ENCODE measurements at places on chromosomes 11 and 22. TPM values are rescaled to one million over a fixed set of nuclear protein-coding genes. Genes with fewer than 3 reads are reported as not detected.

VWCE gene
- 27.3 TPM for total RNA-seq

CLDN5 gene
- 7.4 TPM for total RNA-seq

- H3K27ac ChIP-seq = no peak overlapping the region
- H3K27me3 ChIP-seq = no peaks in the 10 kb centered on the region
- H3K4me1 ChIP-seq = no peaks in the 10 kb centered on the region
- H3K4me3 ChIP-seq = no peak overlapping the region
- no peak for DNase-seq
These were observed 17.8 kb downstream of the SERPING1 start for GRCh38 chr11:57615308-57615707.

GRCh38 chr11:15223318-15223717 lies 108.6 kb downstream of the INSC start:
- no peaks in the 10 kb centered on the region for H3K27me3 ChIP-seq
- H3K27ac ChIP-seq = no peak overlapping the region
- no peak for DNase-seq

OR5P2 gene
- not detected for total RNA-seq

GRCh38 chr22:47213571-47214230 lies 451.3 kb downstream of the TBC1D22A start:
- H3K4me3 ChIP-seq = no peak overlapping the region
- H3K36me3 ChIP-seq = peaks cover 6% of the 10 kb centered on the region
- H3K27me3 ChIP-seq = peaks cover 15% of the 10 kb centered on the region
- no peak for DNase-seq
- H3K27ac ChIP-seq = no peak overlapping the region

SYT13 gene
- 7.5 TPM for total RNA-seq

GRCh38 chr11:67996051-67996450 lies 7.8 kb downstream of the UNC93B1 start:
- H3K4me1 ChIP-seq = peaks cover 1% of the 10 kb centered on the region
- H3K27ac ChIP-seq = no peak overlapping the region
- H3K4me3 ChIP-seq = no peak overlapping the region
- no peak for DNase-seq
- peaks cover 15% of the 10 kb centered on the region for H3K27me3 ChIP-seq
- no peaks in the 10 kb centered on the region for H3K36me3 ChIP-seq

DNA sequence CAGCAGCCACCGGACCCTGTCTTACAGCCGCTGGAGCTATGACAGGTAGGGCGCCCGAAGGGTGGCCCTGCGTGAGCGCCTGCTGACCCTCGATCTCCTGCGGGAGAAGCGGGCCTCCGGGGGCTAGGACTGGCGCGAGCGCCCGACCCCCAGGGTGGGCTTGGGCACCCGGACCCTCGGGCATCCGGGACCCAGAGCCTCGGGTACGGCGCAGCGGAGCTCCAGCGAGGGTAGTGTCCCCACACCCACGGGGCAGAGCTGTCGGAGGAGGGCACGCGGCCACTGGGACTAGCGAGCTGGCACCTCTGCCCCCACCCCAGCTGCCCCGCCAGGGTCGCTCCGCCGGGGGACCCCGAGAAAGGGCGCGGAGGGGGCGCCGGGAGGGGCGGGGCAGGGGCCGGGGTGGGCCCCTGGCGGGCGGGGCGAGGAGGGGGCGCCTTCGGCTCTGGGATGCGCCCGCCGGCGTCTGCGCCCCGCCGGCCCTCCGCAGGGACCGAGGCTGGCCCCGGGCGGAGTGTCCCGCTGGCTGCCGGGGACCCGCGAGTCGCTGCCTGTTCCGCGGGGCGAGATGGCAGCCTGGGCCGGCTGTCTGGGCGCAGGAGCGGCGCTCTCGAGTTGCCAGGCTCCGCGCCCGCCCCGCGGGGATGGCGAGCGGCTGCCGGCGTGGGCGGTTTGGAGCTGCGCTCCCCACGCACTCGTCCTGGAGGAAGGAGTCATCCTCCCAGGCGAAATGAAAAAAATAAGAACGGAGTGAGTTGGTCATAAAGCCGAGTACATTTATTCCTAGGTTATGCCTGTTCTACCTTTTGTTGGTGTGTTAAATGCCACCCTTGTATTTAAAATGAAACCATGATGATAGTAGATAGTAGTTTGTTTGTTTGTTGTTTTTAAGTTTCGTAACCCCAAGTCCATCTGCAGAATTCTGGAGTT lies 32.4 kb downstream of the EIF3F start:
- no peaks in the 10 kb centered on the region for H3K36me3 ChIP-seq
- H3K27ac ChIP-seq = no peak overlapping the region

DNA sequence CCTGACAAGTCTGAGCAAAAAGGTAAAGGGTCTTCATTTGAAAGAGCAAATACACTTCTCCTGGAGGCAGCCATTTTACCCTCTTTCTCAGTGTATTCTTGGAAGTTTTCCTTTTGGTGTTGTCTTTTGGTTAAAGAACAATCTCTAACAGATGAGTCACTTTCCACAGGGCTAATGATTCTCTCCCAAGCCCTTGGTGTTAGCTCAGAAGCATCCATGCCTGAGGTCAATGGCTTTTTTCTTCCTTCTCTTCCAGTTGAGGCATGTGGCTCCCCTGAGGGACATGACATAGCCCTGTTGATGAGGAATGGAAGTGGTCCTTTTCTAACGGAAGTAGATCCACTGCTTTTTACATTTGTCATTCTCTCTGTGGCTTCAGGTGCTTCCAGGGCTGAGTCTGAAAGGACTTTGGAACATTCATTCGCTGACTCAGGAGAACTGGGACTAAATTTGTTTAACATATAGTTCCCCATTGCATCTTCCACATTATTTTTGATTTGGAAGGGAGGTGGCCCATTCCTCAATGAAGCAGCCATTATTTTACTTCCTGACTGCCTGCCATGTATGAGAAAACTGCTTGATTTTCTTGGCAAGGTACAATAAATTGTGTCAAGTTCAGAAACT lies 13.8 kb upstream of the POGLUT3 start:
- H3K4me1 ChIP-seq = no peaks in the 10 kb centered on the region
- H3K4me3 ChIP-seq = no peak overlapping the region
- no peaks in the 10 kb centered on the region for H3K27me3 ChIP-seq
- H3K36me3 ChIP-seq = no peaks in the 10 kb centered on the region
- H3K27ac ChIP-seq = no peak overlapping the region

- H3K4me3 ChIP-seq = no peak overlapping the region
- no peaks in the 10 kb centered on the region for H3K36me3 ChIP-seq
- peaks cover 1% of the 10 kb centered on the region for H3K27me3 ChIP-seq
- H3K4me1 ChIP-seq = peaks cover 3% of the 10 kb centered on the region
- no peak overlapping the region for H3K27ac ChIP-seq
- DNase-seq = no peak
These were observed 57.7 kb downstream of the BID start for GRCh38 chr22:17716529-17716928.

DNA sequence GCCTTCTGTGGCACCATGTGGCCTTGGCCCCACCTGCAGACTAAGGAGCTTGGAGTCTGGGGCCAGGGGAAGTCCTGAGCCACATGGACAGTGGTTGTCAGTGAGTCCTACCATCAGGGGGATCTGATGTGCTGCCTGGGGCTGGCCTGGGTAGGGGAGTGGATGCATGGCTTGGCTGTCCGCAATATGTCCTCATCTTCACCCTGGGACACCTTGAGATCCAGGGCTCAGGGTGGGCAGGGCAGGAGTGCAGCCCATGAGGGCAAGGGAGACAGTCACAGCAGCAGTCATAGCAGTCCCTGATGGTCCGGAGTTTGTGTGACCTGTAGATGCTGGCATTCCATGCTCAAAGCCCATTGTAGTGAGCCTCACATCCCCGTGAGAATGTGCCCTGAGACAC lies 256.8 kb upstream of the B3GAT1 start:
- no peak for DNase-seq
- peaks cover 8% of the 10 kb centered on the region for H3K4me1 ChIP-seq
- peaks cover 11% of the 10 kb centered on the region for H3K36me3 ChIP-seq
- H3K4me3 ChIP-seq = no peak overlapping the region
- peaks cover 4% of the 10 kb centered on the region for H3K27me3 ChIP-seq

- peaks cover 4% of the 10 kb centered on the region for H3K36me3 ChIP-seq
- no peaks in the 10 kb centered on the region for H3K27me3 ChIP-seq
- H3K4me3 ChIP-seq = no peak overlapping the region
- DNase-seq = no peak
- H3K4me1 ChIP-seq = no peaks in the 10 kb centered on the region
These were observed 328.1 kb downstream of the BRD1 start for GRCh38 chr22:49499433-49500075.

- no peak for DNase-seq
- H3K36me3 ChIP-seq = no peaks in the 10 kb centered on the region
- H3K4me3 ChIP-seq = no peak overlapping the region
- peaks cover 6% of the 10 kb centered on the region for H3K27me3 ChIP-seq
- peaks cover 2% of the 10 kb centered on the region for H3K4me1 ChIP-seq
These were observed 61.8 kb upstream of the WNT7B start for GRCh38 chr22:46038516-46039430.

YPEL4 gene
- total RNA-seq = 16.9 TPM

DNA sequence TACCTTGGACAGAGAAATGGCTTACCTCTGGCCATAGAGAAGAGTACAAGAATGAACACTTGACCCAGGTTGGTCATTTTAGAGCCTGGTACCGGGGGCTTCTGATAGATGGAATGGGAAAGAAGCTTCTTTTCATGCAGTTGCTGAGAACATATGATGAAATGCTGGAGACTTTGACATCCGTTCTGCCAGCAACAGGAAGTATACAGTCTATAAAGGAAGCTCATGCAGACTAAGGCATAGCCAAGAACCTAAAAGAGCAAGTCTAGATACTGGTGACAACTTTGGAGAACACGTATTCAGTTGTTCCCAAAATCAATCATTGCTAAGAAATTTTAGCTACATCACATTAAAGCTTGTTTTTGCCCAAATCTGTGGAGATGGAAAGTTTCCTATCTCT lies 894.6 kb downstream of the METTL15 start:
- H3K36me3 ChIP-seq = no peaks in the 10 kb centered on the region
- no peaks in the 10 kb centered on the region for H3K27me3 ChIP-seq
- H3K4me1 ChIP-seq = no peaks in the 10 kb centered on the region

DNA sequence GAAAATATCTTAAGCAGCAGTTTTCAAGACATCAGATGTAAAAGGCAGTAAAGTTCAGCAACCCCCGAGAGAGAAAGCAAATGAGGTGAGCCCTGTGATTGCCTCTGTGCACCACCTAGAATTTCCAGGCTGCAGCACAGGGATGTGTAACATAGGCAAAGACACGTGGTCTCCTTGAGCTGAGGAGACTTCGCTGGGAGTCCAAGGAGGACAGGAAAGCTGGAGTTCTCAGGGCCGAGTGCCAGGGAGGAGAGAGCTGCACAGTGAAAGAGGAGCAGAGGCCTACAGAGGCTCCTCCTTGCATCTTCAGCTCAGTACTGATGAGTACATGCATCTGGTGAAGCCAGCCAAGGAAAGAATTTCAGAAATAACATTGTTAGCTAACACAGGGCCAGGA lies 17.6 kb upstream of the TOLLIP start:
- no peaks in the 10 kb centered on the region for H3K4me1 ChIP-seq
- peaks cover 3% of the 10 kb centered on the region for H3K27me3 ChIP-seq
- no peak for DNase-seq
- peaks cover 32% of the 10 kb centered on the region for H3K36me3 ChIP-seq
- no peak overlapping the region for H3K27ac ChIP-seq

DNA sequence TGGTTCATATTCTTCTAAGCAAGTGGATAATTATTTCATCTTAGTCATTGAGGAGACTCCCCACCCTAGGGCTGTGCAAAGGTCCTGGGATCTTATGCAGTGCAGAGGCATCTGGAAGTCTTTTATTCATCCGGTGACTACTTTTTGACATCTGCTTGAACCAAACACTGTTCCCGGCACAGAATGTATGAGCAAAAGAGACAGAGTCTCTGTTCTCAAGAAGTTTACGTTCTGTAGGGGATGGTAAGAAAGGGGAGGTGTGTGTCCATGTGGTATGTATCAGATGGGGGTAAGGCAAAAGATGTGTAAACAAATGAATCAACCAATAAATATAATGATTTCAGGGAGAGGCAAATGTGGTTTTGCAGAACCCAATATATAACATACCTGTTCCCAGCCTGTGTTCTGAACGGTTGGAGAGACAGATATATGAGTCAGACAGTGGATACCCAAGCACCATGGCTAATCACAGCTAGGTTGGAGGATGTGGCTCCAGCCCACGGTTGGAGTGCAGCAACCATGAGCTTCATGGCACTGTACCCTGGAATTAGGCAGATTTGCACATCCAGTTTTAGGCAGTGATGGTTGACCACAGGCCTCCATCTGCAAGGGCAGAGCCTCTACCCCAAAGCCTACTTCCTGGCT lies 75.1 kb upstream of the CADM1 start:
- no peak overlapping the region for H3K4me3 ChIP-seq
- no peaks in the 10 kb centered on the region for H3K36me3 ChIP-seq
- H3K27ac ChIP-seq = peak overlapping the region; percentile 30
- peaks cover 61% of the 10 kb centered on the region for H3K4me1 ChIP-seq
- no peak for DNase-seq

- DNase-seq = no peak
- H3K27ac ChIP-seq = no peak overlapping the region
- H3K4me3 ChIP-seq = no peak overlapping the region
- no peaks in the 10 kb centered on the region for H3K27me3 ChIP-seq
- no peaks in the 10 kb centered on the region for H3K4me1 ChIP-seq
These were observed 16.7 kb downstream of the MRPL23 start for GRCh38 chr11:1963864-1964263.

HORMAD2 gene
- total RNA-seq = not detected

DNA sequence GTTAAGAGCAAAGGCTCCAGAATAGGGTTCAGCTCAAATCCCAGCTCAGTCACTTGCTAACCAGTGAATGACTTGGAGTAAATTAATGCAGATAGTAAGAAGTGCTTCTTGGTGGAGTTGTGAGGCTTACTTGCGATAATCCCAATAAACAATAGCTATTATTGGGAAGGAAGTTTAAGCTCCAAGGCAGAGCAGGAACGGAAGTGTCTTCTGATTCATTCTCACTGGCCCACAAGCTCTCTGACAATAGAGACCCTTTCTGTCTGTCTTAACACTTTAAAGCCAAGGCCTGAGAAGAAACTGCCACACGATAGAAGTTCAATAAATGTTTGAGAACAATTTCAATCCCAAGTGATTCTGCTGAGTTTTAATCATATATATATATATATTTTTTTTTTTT lies 155.4 kb downstream of the DBX1 start:
- no peaks in the 10 kb centered on the region for H3K36me3 ChIP-seq
- H3K4me3 ChIP-seq = no peak overlapping the region
- no peak overlapping the region for H3K27ac ChIP-seq
- peaks cover 18% of the 10 kb centered on the region for H3K4me1 ChIP-seq

GRCh38 chr22:46286006-46286405 lies 10.7 kb upstream of the GTSE1 start:
- no peaks in the 10 kb centered on the region for H3K27me3 ChIP-seq
- peaks cover 3% of the 10 kb centered on the region for H3K36me3 ChIP-seq
- no peak overlapping the region for H3K27ac ChIP-seq
- no peak overlapping the region for H3K4me3 ChIP-seq

DNA sequence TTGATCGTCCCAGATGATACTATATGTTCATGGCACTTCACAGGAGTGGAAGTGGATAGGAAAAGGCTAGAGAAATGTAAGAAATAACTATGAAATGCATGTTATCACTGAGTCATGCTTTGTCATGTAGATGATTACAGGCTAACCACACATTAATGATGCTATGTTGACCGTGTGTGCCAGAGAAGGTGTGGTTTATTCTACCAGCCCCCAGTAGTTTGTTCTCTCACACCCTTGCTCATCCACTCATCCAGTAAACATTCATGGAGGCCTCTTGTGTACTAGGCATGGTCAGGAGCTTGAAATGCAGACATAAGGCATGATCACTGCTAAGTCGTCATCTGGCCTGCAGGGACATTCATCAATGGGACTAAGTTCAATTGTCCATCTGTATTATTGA lies 153.0 kb upstream of the PITPNB start:
- H3K4me3 ChIP-seq = no peak overlapping the region
- H3K36me3 ChIP-seq = peaks cover 7% of the 10 kb centered on the region
- no peaks in the 10 kb centered on the region for H3K4me1 ChIP-seq
